ENCODE measurements at places on chromosomes 3 and 15.

DNA sequence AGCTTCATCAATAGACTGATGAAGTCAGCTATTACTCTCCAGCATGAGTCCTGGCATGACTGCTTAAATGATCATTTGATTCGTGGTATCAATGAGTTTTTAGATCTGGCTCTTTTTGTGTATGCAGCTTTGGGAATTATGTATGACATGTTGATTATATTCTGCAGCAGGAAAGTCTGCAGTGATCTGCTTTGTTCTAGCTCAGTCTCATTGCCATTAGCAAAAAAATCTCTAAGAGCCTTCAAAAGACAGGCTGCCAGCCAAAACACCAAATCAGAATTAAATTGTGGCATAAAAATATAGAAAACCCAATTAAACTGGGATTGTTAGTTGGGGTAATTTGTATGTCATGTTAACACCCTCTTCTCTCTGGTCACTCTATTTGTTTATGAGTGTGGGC, 1021.0 kb upstream of the SEMA6D start:
- no peak for DNase-seq

DNA sequence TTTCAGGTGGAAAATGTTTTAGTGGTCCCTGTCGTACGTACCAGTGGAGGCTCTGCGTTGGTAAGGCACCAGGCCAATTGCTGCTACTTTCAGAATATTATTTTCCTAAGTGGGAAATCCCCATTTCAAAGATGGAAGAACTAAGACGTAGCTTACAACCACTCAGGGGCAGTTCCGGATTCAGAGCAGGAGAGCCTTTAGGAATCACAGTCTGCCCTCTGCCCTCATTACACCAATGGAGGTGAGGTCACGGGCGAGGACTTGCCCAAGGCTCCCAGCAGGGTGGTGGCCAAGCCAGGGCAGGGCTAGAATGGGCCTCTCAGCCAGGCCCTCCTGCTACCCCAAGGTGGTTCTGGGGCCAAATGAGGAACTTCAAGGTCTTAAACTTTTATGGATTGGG, 72.6 kb downstream of the RASGRF1 start:
- DNase-seq, result no peak

GRCh38 chr3:100073049-100073713, 41.1 kb downstream of the FILIP1L start:
- no peak for DNase-seq

DNA sequence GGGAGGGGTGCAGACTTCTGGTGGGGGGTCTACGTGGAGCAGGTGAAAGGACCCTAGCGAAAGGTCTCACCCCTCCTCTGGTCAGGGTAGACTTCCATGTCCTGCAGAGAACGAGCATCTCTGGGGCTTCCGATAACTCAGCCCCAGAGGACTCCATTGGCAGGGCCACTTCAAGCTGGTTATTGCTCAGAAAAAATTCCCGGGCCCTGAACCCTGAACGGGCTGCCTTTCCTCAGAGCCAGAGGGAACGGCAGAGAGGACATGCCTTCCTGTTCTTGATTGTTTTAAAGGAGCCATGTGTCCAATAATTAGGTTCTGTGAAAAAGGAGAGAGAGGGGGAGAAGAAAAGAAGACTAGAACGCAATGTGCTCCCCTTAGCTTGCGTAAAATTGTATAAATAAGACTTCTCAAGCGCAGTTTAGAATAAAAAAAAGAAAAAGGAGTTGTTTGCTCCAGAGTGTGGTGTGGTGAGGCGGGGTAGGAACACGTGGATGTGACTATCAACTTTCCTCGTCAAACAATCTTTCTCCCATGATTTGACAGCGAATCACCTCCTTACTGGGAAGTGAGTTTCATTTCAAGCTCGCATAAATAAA, 193.4 kb upstream of the UBE2E1 start:
- DNase-seq, result no peak

GRCh38 chr3:100496711-100497261, 4.4 kb downstream of the TMEM45A start:
- DNase-seq, result no peak

DNA sequence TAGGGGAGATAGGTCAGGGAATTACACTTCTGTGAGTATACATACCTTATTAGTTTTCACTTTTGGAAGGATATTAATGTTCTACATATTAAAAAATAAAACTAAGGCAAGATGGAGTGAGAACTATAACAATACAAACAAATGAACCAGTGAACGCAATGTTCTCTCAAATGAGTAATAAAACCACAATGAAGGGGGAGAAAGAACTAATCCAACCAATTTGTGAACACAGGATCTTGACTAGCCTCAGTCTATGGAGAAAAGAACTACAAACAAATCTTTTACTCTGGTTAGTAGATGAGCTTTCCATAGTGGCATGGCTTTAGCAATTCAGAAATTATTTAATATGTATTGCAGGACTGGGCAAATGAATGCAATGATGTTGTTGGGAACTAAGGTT, 26.9 kb upstream of the ATOSA start:
- DNase-seq, result no peak

DNA sequence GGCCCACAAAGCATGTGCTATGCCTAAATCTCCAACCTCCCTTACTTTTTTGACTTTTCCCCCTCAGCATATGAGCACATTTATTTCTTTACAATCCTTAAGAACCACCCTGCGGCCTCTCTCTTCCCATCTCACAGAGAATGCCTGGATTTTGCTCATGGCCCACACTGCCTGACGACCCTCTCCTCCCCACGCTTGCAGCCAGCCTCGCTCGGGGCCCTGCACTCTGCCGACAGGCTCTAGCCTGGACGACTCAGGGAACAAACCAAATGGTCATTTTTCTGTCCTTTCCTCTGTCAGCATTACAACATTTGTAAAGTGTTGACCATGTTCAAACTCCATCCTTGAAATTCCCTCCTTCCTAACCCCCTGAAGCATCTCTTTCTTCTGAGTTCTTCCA, 11.7 kb downstream of the HES1 start:
- DNase-seq, result no peak

GRCh38 chr15:68642491-68642845, 63.7 kb downstream of the CORO2B start:
- no peak for DNase-seq

DNA sequence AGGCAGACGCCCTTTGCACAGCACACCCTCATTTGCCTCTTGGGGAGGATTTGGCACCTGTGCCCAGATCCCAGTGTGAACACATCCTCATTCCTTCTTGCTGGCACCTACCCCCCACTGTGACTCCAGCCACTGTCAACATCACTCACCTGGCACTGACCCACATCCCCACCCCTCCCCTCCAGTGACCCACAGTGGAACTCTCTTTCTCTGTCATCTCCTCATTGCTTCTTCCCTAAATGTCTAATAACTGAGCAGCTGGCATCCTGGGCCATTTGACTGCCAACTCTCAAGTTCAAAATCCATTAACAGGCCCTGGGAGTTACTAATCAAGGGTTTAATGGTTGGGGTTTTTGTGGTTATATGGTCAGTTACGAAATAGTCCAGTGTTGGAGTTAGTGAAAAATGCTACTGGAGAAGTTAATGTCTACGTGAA, 14.4 kb downstream of the SNAPC5 start:
- DNase-seq, result no peak

All from NCI-H2171 treated with DMSO at 0.1 percent for 48 hours (cell line).